ENCODE measurements at places on chromosomes 2 and 18.

- DNase-seq, result no peak
Observed at GRCh38 chr2:120005834-120006521, 6.9 kb upstream of the EPB41L5 start.

GRCh38 chr2:30450025-30450424 is 3.0 kb downstream of the LCLAT1 start:
- no peak for DNase-seq

DNA sequence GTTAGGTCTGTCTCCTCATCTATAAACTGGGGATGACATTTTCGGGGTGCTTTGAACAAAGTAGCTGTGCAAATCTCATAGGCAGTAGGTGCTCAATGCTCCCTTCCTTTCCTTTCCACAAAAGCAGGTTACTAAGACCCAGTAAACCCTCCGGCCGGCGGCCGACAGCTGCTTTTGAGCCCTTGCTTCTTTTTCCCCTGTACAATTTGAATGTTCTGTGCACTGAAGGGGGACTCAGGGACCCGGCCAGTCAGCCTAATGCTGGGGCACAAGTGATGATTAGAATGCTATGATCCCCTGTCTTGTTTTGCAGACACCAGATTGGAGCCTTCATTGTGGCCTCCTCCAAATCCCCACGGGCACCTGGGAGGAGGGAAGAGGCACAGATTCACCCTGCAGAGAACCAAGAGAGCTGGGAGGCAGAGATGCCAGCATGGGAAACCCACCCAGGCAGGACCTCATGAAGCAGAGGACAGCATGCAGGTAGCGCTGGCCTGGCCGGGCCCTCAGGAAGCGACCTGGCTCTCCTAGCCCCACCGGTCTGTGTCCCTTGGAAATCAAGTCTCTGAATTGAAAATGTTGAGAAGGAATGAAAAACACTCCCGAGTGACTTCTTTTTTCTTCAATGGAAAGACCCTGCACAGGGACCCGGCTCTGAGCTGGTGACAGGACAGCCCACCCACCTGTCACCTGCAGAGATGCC is 128.6 kb upstream of the HDAC4 start:
- no peak for DNase-seq

GRCh38 chr2:172230889-172231401 is 128.2 kb upstream of the DLX2 start:
- no peak for DNase-seq
